ENCODE measurements at places on chromosomes 7 and 10.
A peak's percentile ranks its signal among the peaks of the same experiment; 100 is the strongest.

- DNase-seq = no peak
These were observed 44.3 kb downstream of the NRF1 start for GRCh38 chr7:129655811-129656210.

GRCh38 chr10:70247360-70247759, 14.1 kb upstream of the PPA1 start:
- DNase-seq = no peak

DNA sequence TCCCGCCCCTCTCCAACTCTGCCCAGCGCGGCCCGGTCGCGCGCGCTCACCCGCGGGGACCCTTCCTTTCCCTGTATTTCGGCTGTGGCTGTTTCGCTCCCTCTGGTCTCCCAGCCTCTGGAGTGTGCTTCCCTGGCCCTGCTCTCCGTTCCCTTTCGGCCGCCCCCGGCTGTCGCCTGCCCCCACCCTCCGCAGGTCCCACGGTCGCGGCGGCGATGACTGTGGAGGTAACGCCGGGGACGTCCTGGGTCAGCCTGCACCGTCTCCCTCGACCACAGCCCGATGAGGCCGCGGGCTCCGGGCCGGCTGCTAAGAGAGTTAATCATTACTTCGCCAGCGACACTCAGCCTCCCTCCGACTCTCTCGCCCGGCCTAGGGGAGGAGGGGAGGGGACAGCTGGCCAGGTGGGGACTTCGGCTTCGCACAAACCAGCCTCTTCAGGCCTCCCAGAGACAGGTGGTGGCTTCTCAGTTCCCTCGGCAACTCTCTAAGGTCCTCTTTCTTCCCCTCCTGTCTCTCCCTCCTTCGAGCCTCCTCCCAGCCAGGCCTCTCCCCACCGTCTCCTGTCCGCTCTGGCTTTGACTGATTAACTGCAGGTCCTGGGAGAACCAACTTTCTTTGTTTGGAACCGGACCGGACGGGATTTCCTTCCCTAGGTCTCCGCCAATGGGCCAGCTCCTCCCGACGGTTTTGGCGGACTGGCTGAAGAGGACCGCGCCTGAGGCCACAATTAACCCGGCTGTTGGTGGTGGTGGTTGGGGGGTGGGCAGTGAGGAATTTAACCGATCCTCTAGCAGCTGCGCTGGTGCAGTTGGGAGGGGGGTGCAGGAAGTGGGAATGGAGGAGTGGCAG, 5.6 kb upstream of the PAX2 start:
- DNase-seq = no peak

DNA sequence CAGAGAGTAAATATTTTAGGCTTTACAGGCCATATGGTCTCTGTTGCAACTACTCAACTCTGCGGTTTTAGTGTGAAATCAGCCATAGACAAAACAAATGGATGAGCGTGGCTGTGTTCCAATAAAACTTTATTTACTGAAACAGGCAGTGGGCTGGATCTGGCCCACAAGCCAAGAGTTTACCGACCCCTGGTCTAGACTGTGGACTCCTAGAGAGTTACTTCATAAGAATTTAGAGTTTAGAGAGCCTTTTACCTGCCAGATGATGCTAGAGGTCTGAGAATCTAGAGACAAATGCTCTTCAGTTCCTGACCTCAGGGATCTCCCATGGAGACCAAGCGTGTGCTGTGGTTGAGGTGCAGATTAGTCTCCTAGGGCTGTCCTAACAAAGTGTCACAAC, 174.8 kb downstream of the PTEN start:
- DNase-seq = no peak

GRCh38 chr7:24313777-24314176, 29.8 kb downstream of the NPY start:
- DNase-seq = no peak

DNA sequence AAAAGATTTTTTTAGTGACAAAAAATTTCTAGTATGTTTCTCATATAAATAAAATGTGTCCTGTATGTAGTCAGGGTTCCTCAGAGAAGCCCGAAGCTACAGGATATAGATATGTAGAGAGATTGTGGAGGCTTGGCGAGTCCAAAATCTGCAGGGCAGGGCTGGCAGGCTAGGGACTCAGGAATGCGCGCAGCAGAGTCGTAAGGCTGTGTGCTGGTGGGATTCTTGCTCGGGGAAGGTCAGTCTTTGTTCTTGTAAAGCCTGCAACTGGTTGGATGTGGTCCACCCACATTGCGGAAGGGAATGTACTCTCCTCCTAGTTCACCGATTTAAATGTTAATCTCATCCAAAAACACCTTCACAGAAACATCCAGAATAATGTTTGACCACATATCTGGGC, 30.6 kb downstream of the LHPP start:
- DNase-seq = no peak

DNA sequence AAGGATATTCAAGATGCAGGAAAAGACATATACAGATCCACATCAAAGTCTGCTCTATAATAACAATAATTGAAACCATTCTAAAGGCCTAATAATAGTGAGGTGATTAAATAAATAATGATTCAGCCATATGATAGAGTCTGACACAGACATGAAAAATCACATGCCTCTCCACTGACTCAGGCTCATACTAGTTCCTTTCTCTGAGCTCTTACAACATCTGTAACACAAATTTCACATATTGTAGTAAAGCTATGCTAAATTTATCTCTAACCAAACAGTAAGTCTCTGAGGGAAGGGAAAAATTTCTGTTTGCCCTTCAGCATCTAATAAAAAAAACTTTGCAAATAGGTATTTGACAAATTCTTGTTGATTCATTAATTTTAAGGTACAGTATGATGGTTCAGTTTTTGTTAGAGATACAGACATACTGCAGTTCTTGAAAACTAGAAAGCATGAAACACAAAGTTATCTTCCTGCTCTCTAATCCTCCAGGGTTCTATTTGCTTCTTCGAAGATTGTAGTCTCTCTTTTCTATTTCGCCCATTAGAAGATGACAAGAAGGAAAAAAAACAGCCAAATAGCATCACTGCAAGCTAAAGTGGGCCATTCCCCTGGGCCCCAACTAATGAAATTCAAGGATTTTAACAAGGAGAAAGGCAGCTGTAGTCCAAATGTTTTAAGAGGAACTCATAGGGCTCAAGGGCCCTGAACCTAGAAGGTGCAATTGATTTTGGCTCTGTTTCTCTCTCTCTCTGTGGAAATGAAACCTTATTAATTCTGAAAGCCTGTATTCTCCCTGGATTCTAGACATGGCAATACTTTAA, 53.9 kb downstream of the CUBN start:
- DNase-seq = no peak

GRCh38 chr7:154475864-154476263, 423.7 kb downstream of the DPP6 start:
- no peak for DNase-seq

- peak; percentile 25 for DNase-seq
These were observed 9.7 kb downstream of the CFAP46 start for GRCh38 chr10:132932461-132933307.

- no peak for DNase-seq
These were observed 76.4 kb upstream of the LRRC17 start for GRCh38 chr7:102836191-102836919.

- no peak for DNase-seq
These were observed 19.5 kb upstream of the PLPP4 start for GRCh38 chr10:120437541-120437940.

DNA sequence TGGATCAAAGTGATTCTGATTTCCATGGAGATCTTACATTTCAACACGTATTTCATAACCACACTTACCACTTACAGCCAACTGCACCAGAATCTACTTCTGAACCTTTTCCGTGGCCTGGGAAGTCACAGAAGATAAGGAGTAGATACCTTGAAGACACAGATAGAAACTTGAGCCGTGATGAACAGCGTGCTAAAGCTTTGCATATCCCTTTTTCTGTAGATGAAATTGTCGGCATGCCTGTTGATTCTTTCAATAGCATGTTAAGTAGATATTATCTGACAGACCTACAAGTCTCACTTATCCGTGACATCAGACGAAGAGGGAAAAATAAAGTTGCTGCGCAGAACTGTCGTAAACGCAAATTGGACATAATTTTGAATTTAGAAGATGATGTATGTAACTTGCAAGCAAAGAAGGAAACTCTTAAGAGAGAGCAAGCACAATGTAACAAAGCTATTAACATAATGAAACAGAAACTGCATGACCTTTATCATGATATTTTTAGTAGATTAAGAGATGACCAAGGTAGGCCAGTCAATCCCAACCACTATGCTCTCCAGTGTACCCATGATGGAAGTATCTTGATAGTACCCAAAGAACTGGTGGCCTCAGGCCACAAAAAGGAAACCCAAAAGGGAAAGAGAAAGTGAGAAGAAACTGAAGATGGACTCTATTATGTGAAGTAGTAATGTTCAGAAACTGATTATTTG, 15.3 kb downstream of the HNRNPA2B1 start:
- no peak for DNase-seq

DNA sequence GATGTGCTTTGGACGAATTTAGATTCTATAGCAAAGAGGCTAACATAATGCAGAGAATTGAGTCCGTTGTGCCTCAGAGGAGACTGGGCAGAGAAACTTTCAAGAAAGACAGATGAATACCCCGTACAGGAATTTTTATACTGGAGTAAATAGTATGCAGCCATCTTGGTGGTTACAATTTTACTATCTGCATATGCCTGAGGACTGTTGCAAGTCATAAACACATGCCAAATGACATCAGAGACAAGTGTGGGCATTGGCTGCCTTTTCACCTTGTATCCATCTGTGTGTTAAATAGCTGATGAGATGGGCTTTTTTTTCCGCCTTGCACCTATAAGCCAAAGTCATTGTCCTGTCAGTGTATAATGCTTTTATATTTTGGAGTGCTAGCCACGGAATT, 267.5 kb upstream of the SP4 start:
- no peak for DNase-seq

GRCh38 chr7:128922496-128923410, 12.2 kb upstream of the KCP start:
- DNase-seq = no peak

DNA sequence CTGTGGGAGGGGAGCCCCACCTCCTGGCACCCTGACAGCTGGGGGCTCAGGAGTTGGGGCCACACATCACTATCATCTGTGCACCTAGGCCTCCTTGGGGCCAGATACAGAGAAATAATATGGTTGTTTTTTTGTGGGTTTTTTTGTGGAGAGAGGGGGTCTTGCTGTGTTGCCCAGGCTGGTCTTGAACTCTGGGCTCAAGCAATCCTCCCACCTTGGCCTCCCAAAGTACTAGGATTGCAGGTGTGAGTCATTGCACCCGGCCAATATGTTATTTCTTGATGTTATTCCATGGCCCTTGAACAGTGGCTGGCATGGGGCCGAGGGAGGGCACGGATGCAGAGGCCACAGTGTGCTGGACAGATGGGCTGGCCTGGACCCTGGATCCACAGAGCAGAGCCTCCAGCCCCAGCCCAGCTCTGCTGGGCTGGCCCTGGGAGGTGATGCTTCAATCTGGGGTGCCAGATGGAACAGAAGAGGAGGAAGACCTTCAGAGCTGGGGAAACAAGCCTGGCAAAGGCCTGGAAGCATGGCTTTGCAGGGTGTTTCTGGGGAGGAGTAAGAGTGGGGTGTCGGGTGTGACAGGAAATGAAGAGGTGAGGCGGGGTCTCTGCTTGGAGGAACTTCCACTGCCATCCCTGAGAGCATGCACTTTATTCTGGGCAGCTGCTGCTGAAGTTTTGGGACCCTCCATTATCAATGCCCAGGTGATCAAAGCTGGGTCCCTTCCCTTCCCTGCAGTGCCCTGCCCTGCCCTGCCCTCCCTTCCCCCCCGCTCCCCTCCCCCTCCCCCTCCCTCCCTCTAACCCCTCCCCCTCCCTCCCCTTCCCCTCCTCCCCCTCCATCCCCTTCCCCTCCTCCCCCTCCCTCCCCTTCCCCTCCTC, 3.7 kb upstream of the FZD9 start:
- no peak for DNase-seq

DNA sequence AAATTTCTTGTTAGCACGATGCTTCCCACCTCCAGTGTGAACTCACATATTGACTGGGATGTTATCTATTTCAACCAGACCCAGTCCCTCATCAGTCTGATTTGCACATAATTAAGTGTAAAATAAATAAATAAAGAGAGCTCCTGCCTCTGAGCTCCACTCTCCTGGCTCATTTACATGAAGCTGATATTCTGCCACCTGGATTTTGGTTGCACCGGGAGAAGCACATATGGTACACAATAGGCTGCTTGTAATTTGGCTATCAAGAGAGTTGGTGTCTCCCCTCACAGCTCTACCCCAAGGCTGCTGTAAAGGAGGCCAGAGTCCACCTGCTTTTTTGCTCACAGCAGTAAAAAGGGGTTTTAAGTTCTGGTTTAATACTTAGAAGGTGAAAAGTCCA, 610.5 kb downstream of the KCNMA1 start:
- no peak for DNase-seq

GRCh38 chr10:60820093-60820754, 41.9 kb downstream of the CDK1 start:
- no peak for DNase-seq

DNA sequence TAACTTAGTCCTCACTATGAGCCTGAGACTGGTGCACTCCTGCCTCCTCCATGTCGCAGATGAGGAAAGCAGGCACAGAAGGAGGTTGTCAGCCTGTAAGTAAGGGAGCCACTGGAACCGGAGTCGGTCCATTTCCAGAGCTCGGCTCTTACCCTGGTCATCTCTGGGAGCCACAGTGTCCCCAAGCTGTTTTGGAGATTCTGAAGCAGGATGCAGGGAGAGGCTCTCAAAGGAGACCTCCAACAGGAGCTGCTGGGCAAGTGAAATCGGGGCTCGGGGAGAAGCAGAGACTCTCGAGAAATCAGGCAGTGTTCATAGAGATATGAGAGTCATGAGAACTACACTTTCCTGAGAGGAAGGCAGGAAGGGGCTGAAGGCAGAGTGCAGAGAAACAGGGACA, 39.0 kb downstream of the VSTM4 start:
- DNase-seq = no peak

- no peak for DNase-seq
These were observed 192.9 kb upstream of the VSTM2A start for GRCh38 chr7:54349229-54349628.

GRCh38 chr7:130566168-130566897, 74.4 kb downstream of the MEST start:
- DNase-seq = no peak

GRCh38 chr7:40560672-40561071, 425.9 kb downstream of the SUGCT start:
- DNase-seq = no peak

- no peak for DNase-seq
These were observed 99.6 kb downstream of the NRP1 start for GRCh38 chr10:33234831-33235237.

- no peak for DNase-seq
These were observed 7.5 kb downstream of the EMX2 start for GRCh38 chr10:117550076-117550475.

DNA sequence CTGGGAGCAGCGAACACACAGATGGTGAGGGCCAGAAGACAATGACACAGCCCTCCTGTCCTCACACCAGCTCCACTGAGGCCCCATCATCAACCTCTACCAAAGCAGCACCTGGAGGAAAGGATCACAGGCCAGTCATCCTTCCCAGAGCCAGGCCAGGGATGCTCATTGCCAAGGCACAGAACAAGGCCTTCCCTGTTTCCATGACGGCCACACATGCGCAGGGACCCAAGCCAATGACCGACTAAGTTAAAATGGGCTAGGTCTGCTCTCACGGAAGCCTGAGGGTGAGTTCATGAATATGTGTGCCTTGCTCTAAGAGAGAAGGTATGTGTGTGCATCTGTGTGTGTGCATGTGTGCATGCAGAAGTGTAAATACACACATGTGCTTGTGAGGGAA, 39.6 kb downstream of the COBL start:
- DNase-seq = no peak

Data from activated CD4-positive, alpha-beta T cell treated with anti-CD3 and anti-CD28 coated beads, Interleukin-2, Interleukin-4, amounts not matched to agents 100 ng/mL and 50 ng/mL, durations not matched to agents 16 hours and 8 hours (primary cell).